ENCODE measurements at places on chromosomes 11 and 22.

- DNase-seq, result no peak
Observed at GRCh38 chr11:110141812-110142211, 48.6 kb downstream of the ZC3H12C start.

DNA sequence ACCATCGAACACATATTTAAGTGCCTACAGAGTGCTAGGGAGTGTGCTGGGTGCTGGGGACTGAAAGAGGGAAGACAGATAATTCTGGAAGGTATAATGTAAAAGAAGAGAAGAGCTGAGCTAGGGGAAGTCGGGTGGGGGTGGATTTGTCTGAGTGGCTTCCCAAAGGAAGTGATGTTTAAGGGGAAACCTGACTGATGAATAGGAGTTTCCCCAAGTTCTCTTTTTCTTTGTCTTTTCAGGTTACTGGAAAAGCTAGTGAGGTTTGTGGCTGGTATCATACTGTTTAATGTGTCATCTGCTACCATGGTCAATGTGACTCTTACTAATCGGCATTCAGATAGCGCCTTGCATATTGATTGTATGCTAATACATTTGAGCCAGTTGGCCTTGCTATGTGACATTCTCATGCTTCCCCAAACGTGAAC lies 151.6 kb upstream of the MTMR2 start:
- DNase-seq, result no peak

- DNase-seq, result peak; percentile 55
Observed at GRCh38 chr11:63888170-63889086, 28.5 kb downstream of the RCOR2 start.

DNA sequence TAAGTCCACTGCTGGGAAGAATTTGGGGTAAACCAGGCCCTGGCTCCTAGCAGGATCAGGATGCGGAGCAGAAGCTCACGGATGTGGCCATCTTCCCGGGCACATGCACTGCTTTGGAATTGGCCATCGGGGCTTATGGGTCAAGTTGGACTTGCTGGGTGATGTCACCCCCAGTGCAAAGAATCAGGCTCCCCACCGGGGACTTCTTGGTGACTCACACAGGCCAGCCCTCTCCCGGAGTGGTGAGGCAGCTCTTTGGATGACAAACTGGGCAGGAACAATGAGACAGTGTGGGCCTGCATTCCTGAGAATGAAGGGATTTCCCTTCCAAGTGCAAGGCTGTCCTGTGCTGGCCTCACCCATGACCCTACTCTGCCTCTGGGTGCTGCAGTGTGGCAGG lies 128.8 kb upstream of the ANO1 start:
- no peak for DNase-seq

- no peak for DNase-seq
Observed at GRCh38 chr22:45548991-45549761, 46.5 kb downstream of the FBLN1 start.

DNA sequence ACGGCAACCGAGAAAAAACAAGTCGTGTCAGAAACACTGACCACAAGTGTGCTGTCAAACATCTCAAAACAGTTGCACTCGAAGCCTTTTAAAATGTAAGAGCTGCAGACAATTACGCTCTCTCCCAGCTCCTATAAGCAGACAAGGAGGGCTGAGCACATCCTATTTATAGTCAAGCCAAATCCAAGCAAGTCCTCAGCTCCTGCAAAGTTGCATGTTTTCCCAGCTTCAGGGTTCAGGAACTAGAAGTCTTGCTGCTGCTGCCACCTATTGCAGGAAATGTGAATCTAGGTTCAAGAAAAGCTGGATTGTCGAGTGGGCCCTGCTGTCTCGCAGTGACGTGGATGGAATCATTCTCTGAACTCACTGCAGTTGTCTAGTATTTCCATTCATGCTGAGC lies 15.5 kb downstream of the EFCAB6 start:
- no peak for DNase-seq

- no peak for DNase-seq
Observed at GRCh38 chr11:119684361-119685110, 44.5 kb downstream of the NECTIN1 start.

GRCh38 chr11:128483211-128483788 lies 104.1 kb downstream of the ETS1 start:
- DNase-seq, result no peak

- no peak for DNase-seq
Observed at GRCh38 chr22:26377170-26377830, 51.8 kb upstream of the ASPHD2 start.

DNA sequence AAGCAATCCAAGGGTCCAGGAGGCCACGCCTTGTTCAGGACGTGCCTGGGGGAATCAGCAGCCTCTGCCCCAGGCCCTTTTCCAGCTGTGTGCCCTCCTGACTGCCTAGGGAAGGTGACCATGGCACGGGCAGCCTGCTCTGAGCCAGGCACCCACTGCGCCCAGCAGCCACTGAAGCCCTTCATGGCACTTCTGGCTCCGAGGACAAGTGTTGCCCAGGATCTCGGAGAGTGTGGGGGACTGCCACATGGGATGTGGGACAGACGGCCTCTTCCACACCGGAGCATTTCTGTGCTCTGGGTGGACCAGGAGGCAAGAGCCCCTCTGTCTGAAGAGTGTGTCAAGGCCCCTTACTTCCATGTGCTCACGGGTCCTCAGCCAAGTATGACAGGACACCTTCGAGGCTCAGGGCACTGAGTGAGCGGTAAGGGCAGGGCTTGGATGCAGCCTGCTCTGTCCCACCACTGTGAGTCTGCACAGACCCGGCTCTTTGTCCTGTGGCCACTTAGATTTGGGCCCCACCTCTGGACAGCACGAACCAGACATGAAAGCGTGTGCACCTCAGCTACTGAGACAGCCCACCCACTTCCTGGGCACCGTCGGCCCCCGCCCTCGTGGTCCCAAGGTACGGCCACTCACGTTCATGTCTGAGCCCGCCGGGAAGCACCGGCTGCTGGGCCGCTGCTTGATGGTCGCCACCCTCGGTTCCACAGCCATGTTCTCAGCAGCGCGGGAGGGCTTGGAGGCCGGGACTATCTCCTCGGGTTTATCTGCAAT lies 93.6 kb downstream of the CTTN start:
- no peak for DNase-seq

- DNase-seq, result no peak
Observed at GRCh38 chr11:69382131-69383128, 88.5 kb downstream of the MYEOV start.

DNA sequence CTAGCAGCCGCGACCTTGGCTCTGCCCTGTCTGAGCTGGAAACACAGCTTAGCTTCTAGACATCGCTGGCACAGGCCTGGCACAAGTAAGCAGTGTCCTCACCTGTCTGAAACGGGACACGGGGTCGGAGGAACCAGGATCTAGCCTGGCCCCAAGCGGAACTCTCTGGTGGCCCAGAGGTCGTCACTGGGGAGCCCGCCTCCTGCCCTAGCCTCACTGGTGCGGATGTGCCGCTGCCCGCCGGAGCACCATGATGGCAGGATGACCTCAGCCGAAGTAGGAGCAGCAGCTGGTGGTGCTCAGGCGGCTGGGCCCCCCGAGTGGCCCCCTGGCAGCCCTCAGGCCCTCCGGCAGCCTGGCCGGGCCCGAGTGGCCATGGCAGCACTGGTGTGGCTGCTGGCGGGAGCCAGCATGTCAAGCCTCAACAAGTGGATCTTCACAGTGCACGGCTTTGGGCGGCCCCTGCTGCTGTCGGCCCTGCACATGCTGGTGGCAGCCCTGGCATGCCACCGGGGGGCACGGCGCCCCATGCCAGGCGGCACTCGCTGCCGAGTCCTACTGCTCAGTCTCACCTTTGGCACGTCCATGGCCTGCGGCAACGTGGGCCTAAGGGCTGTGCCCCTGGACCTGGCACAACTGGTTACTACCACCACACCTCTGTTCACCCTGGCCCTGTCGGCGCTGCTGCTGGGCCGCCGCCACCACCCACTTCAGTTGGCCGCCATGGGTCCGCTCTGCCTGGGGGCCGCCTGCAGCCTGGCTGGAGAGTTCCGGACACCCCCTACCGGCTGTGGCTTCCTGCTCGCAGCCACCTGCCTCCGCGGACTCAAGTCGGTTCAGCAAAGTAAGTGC lies 871 bp downstream of the SLC35E4 start:
- no peak for DNase-seq

- DNase-seq, result no peak
Observed at GRCh38 chr11:106904826-106905225, 113.5 kb downstream of the GUCY1A2 start.

- no peak for DNase-seq
Observed at GRCh38 chr11:42595876-42596275, 715.9 kb upstream of the API5 start.

DNA sequence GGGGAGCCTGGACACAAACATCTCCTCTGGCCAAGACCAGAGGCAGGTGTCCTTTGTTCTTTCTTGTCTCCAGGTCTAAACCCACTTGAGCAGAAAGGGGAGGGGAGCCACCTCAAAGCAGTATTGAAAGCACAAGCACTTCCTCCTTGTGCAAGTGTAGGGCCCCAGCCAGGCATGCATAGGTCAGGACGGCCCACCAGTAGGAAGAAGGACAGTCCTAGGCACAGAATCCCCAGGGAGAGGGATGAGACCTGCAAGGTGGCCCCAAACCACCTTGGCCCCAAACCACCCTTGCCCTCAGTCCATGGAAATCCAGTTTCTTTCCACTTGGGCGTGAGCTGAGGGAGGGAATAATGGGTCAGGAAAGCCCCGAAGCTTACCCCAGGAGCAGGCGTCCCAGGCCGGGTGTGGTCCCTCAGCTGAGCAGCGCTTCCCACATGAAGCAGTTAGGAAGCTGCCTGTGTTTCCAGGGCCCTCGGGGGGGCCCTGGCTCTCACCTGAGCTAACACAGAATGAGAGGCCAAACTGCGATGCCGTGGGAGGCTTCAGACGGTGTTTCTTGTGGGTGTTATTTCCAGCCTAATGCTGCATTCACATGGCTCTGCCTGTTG lies 20.4 kb upstream of the IGSF9B start:
- DNase-seq, result no peak

GRCh38 chr11:88680806-88681205 lies 343.3 kb upstream of the CTSC start:
- no peak for DNase-seq

DNA sequence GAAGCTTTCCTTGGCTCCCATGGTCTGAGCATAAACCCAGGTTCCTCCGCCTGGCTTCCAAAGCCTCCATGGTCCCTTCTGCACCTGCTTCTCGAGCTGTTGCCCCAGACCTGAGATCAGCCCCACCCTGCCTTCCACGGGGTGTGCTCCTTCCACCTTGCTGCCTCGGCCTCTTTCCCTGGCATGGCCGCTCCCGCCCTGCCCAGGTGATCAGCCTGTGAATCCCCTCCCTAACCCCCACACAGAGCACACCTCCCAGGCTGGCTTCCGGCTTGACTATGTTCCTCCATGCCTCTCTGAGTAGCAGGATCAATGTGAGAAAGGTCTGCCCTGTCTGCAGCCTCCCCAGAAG lies 2.7 kb upstream of the PPP6R3 start:
- DNase-seq, result no peak

DNA sequence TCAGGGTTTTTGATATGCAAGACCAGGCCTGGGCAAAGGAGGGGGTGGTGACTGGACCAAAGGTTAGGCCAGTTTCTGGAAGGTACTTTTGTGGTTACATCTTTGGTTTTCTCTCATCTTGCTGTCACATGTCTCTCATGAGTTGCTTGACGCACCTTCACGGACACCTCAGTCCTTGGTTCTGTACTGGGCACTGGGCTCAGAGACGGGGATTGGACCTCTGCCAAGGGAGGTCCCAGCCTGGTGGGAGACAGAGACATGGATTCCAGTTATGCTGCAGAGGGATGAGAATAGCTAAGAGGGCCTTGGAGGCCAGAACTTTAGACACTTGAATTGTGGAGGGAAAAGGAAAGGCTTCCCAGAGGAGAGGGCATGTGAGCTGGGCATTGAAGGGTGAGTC lies 1.7 kb downstream of the USP35 start:
- no peak for DNase-seq

- DNase-seq, result no peak
Observed at GRCh38 chr22:19801340-19802000, 40.9 kb downstream of the TBX1 start.

DNA sequence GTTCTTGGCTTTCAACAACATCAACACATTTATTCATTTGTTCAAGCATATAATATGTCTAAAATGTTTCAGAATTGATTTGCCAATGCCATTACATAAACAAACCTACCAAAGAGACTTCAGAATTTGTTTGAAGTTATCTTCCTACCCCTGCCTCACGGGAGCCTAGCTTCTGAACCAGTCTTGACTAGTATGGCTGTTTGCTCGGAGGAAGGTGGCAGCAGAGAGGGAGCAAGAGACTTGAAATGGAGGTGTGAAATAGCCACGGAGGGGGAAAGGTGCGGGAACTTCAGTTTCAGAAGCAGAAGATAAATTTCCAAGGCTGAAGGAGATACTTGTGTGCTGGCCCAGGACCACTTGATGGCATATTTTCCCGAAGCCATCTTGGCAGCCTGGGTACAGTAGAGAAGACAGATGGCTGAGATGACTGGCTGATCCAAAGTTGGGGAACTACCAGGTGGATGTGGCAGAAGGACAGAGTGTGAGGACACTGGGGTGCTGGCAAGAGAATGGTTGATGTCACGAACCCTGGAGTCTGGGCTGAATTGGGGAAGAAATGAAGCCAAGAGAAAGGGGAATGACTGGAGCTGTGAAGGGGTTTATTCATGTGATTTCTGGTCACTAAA lies 14.0 kb upstream of the MTCH2 start:
- no peak for DNase-seq

DNA sequence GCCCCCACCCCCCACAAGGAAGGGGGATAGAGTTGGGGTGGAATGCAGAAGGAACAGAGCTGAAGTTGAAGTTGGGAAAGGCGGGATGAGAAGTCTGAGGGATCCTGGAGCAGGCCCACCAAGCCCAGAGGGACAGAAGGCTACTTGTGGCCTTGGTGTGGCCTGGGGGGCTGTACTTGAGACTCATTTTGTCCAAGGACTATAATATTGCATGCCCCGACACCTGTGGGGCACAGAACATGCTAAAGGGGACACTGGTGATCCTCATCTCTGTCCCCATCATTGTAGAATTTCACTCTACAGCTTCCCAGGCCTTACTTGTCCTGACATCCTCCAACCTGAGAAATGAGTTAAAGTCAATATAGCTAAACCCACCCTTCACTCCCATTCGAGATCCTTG lies 1.3 kb downstream of the ESAM start:
- DNase-seq, result no peak

DNA sequence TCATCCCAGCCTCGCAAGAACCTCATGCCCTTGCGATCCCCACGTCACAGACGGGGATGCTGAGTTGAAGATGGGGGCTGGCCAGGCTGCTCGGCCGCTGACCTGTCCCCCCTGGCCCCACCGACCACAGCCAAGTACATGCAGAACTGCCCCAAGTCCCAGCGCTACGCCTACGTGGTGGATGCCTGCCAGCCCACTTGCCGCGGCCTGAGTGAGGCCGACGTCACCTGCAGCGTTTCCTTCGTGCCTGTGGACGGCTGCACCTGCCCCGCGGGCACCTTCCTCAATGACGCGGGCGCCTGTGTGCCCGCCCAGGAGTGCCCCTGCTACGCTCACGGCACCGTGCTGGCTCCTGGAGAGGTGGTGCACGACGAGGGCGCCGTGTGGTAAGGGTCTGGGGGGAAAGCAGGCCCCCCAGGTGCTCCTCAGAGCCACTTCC lies 10.0 kb downstream of the MUC5B start:
- no peak for DNase-seq
